Stimulated activated CD4-positive, alpha-beta T cell treated with anti-CD3 and anti-CD28 coated beads, Interleukin-2, amount 100 ng/mL, for 4 hours (primary cell): ENCODE measurements at places on chromosomes 7 and 10.
A peak's percentile ranks its signal among the peaks of the same experiment; 100 is the strongest.

DNA sequence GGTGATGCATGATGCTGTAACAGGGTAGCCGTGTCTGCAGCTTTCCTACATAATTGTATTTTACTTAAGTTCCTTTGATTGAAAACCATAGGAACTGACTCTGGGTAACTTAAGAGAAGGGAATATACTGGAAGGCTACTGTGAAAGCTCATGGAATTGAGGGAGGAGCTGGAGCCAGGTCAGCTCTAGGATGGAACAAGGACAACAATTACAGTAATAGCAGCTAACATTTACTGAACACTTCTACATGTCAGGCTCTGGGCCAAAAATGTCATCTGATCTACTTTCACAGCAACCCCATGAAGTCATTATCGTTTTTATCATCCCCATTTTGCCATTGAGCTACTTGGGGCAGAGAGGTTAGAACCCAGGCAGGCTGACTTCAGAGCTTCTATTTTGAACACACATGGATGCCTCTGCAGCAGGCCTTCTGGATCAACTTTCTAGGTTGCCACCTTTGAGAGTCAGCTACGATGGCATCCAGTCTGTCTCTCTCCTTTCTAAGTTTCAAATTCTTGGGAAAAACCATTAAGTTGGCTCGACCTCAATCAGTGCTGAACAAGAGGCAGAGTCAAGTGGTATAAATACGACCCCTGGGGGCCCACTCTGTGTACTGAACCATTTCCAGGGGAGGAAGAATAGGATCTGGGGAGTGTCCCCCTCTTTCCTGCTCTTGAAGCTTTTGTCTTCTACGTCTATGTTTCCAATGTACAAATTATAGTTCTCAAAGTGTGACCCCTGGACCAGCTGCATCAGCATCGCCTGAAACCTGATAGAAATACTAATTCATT lies 272.3 kb upstream of the PLPP4 start:
- no peak for DNase-seq

DNA sequence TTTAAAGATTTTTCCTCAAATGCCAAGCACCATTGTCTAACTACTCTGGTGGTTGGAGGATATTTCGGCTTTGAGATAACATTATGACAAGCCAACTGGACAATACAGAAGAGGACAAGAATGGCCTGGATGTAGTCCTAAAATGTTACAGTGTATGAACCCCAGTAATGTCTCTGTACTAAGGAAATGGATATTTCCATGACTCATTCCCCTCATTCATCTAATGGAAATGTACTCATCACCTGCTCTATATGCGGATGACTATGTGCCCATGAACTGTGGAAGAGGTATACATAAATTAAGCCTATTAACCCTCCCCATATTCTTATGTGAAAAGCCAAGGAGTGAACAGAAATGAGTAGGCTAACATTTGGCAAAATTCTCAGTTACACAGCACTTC lies 207.9 kb downstream of the CACNA2D1 start:
- no peak for DNase-seq

GRCh38 chr7:106737202-106737562 lies 76.2 kb upstream of the CCDC71L start:
- no peak for DNase-seq

GRCh38 chr10:10313149-10313835 lies 704.4 kb upstream of the CELF2 start:
- no peak for DNase-seq

DNA sequence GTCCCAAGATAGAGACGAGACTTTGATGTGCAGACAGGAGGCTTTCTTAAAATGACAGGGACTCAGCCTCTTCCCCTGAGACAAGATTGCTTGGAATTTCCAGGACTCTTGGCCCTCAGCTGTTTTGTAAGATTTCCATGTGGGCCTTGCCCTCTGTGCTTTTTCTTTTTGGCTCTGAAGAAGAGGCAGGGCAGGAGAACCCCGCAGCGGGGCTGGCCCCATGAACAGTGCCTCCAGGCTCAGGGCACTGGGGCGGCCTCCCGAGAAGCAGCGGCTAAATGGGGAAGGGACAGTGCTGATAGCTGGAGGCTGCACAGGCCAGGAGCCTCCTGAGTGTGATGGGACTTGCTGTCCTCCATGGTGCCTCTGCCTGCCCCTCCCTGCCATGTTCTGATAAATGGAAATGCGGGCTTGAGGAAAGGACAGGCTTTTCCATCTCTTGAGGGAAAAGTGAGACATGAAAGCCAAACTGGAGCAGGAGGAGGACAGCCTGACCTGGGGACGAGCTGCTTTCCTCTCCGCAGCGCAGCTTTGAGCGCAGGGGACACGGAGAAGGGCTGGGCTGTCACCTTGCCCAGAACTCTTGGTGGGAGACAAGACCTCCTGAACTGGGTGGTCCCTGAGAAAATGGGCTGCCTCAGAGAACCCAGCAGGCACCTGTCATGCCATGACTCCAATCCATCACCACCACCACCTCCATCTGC lies 12.1 kb downstream of the SAP25 start:
- no peak for DNase-seq

- DNase-seq, result no peak
Measured at GRCh38 chr7:41003611-41003940, 699.3 kb downstream of the INHBA start.

- peak; percentile 18 for DNase-seq
Measured at GRCh38 chr7:77199013-77199966, at the start of gene FGL2. Gene FGL2, minus strand, starts transcription at chr7:77199819. Its CDS starts 26 bp downstream, at chr7:77199793.

GRCh38 chr10:23079700-23080099 lies 15.7 kb upstream of the MSRB2 start:
- DNase-seq, result no peak

DNA sequence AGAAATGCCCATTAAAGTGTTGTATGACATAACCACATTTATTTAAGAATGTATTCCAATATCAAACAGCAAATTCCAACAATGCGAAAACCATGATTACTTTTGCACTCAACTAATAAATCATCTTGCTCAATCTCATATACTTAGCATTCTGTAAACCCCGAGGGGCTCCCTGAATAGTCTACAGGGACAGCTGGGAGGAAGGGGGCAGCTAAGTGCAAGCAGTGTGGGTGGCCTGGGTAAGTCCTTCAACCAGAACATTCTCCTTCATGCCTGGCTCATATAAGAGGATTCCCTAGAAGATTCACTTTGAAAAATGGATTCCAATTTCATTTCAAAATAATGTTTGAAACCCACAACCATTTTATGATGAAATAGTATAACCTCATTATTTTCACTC lies 355.5 kb downstream of the CDC14C start:
- DNase-seq, result no peak

DNA sequence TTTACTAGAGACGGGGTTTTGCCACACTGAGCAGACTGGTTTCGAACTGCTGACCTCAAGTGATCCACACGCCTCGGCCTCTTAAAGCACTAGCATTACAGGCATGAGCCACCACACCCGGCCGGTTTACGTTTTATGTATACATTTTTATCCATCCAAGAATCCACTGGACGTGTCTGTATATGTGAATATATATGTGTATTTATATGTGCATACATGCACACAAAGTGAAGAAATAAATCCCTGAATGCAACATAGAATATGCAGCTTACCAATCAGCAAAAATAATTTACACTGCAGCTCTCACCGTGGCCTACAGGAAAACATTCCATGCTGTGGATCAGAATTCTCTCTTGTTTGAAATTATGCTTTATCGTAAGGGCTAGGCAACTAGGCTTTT lies 23.3 kb downstream of the DCLRE1C start:
- DNase-seq, result no peak

DNA sequence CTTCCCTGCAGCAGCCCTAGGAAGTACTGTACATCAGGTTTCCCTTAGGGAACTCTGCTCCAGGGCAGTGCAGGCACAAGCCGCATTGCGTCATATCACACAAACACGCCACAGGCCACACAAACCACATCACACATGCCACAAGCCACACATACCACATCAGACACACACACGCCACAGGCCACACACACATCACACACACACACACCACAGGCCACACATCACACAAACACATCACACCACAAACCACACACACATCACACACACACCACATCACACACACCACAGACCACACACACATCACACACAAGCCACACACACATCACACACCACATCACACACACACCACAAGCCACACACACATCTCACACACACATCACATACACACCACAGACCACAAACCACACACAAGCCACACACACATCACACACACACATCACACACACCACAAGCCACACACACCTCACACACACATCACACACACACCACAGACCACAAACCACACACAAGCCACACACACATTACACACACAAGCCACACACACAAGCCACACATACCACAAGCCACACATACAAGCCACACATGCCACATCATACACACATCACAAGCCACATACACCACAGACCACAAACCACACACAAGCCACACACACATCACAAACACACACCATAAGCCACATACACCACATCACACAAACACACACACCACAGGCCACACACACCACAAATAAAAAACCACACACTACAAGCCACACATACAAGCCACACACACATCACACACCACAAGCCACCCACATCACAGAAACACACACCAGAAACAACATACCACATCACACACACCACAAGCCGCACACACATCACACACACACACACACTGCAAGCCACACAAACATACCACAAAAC lies 53.4 kb downstream of the TMEM209 start:
- no peak for DNase-seq

GRCh38 chr7:40717242-40717641 lies 582.4 kb downstream of the SUGCT start:
- DNase-seq, result no peak

DNA sequence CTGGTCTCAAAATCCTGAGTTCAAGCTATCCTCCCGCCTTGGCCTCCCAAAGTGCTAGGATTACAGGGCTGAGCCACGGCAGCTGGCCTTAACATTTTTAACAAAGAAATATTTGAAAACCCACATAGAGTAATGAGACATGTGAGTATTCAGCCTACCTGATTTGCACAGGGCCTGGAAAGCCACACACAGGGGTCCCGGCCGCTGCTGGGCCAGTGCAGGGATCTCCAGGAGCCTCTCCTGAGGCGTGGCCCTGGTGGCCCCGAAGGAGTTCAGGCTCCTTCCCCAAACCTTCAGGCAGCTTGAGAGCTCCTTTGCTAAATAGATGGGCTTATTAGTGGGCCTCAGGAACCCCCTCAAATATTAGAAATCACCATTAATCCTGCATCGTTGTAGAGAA lies 18.7 kb downstream of the CNPY1 start:
- DNase-seq, result no peak

- DNase-seq, result no peak
Measured at GRCh38 chr10:77582710-77583115, 54.9 kb downstream of the KCNMA1 start.

DNA sequence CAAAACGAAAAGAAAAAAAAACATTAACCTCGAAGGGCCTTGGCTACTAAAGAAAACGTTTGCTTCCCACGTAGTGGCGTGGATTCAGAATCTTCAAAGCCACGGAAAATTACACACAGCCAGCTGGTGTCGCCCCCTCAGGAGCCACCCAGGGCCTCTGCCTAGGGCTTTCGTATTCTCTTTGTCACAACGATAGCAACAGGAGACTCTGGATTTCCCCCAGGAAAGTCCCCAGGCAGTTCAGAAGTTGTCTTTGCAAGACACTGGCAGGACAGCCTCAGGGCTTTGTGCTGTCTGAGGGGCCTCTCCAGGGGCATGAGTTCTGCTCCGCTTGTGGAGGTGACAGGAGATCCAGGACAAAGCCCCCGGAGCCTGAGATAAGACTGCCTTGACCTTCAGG lies 150.2 kb upstream of the INSYN2A start:
- DNase-seq, result no peak

GRCh38 chr10:75168275-75168674 lies 42.3 kb upstream of the VDAC2 start:
- no peak for DNase-seq

GRCh38 chr10:76643511-76643911 lies 994.1 kb downstream of the KCNMA1 start:
- DNase-seq, result no peak

- no peak for DNase-seq
Measured at GRCh38 chr7:117666031-117666430, 186.2 kb downstream of the CFTR start.

- DNase-seq, result no peak
Measured at GRCh38 chr10:21727452-21728168, 193.6 kb downstream of the MLLT10 start.

DNA sequence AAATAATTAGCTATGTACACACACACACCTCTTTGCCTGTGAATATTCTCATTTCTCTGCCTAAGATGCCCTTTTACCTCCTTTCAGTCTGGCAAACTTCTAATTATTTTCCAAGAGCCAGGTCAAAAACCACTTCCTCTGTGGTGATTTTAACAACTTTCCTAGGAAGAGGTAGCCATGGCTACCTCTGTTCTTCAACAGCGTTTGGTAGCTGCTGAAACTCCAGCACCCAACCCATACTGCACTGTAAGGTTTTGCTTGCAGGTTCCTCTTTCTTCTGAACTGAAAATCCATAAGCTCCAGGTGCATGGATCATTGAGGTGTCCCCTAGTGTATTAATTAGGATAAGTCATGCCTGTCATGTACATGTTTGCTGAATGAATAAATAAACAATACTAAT lies 25.6 kb downstream of the NRCAM start:
- no peak for DNase-seq

- DNase-seq, result no peak
Measured at GRCh38 chr7:24476227-24476626, 97.0 kb upstream of the PALS2 start.

DNA sequence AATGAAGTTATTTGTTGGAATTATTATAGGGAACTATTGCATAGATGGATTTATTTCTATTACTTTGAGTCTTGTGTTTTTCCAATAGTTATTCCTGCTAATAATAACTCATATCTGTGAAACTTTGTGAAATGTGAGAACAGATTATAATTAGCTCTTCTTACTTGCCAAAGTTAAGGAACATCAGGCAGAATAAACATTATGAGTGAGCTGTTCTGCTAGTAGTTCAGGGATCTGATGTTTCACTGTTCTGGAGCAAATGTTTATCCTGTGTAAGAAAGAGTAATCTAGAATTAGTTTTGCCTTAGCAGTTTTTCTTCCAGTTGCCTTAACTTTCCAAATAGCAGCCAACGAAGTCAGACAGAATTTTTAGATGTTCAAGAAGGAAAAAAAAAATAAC lies 245.2 kb upstream of the PLXDC2 start:
- no peak for DNase-seq

DNA sequence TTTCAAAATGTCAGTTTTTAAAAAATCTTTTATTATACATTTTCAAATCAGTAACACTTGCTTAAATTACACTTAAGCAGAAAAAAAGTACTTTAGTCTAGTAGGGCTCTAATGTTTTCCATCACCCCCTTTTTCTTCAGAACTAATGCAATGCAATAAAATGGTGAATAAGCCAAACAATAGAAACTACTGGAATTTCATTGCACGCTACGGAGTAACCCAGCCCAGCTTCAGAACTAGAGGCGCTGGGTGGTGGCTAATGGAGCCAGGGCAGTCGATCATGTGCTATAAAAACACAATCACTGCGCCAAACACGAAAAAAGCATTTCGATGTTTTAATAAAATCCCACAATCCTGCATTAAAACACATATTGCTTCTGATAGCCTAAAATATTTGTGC lies 59.9 kb upstream of the ODAD2 start:
- no peak for DNase-seq
